ENCODE measurements at places on chromosomes 11 and 22. TPM values are rescaled to one million over a fixed set of nuclear protein-coding genes. Genes with fewer than 3 reads are reported as not detected.
A peak's percentile ranks its signal among the peaks of the same experiment; 100 is the strongest.

Gene MIAT
- 38.4 TPM for total RNA-seq

Gene SCARF2
- total RNA-seq, result 0.33 TPM

Gene DAGLA
- 0.09 TPM for total RNA-seq

Gene PAK1
- total RNA-seq, result 33.1 TPM

Gene OR8G5
- total RNA-seq, result not detected

- no peak for DNase-seq
These were observed 16.5 kb downstream of the TUBGCP6 start for GRCh38 chr22:50228366-50228765.

Gene ACR
- total RNA-seq, result not detected

Gene CTSW
- total RNA-seq, result 4.9 TPM

DNA sequence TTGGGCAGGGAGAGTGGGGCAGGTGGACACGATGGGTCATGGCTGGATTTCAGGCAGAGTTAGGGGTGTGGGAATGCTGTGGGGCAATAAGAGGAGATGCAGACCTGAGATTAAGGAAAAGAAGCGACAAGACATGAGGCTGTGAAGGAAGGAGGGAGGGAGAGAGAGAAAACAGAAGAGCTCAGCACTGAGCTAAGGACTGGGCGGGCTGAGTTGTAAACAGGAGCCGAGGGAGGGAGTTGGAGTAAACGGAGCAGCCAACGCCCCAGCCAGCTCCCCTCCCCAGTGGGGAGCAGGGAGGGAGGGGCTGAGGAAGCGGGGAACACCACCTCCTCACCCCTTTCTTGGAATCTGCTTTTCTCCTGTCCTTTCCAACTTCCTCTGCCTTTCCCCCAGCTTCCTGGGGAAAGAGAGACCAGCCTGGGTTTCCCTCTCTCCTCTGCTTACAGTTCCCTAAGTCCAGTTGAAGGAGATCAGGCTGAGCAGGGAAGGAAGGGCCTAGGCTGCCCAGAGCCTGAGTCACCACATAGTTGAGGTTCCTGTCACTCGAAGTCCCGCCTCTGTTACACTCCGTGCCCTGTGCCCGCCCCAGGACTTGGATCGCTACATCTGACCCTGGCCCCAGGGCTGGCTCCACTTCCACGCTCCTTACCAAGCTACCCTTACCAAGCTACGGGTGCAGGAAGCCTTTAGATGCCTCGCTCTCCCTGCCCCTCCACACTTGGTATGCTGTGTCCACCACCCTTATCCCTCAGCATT is 6.7 kb upstream of the AHNAK start:
- DNase-seq, result peak; percentile 91

Gene CHRNA10
- total RNA-seq, result 2.7 TPM

Gene ST14
- 0.14 TPM for total RNA-seq

Gene OR2AT4
- total RNA-seq, result not detected

All from activated CD4-positive, alpha-beta T cell treated with anti-CD3 and anti-CD28 coated beads, Interleukin-2, amount 10 ng/mL, durations not matched to agents 24 days and 14 days (primary cell).